ENCODE measurements at places on chromosomes 13 and 19.

GRCh38 chr19:2235381-2236063, 607 bp downstream of the PLEKHJ1 start:
- DNase-seq, result no peak

DNA sequence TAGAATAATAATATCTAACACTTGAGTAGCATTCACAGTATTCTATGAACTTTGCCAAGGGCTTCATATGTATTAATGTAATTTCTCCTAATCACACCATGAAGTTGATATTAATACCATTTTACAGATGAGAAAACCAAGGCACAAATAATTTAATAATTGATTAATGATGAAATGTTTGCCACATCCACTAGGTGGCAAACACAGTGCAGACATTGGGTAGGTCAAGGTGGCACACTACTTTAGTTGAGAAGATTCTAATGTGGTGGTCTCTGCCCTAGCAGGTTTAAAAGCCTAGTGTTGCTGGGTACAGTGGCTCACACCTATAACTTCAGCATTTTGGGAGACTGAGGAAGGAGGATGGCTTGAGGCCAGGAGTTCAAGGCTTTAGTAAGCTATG, 412.4 kb downstream of the SUCLA2 start:
- no peak for DNase-seq

DNA sequence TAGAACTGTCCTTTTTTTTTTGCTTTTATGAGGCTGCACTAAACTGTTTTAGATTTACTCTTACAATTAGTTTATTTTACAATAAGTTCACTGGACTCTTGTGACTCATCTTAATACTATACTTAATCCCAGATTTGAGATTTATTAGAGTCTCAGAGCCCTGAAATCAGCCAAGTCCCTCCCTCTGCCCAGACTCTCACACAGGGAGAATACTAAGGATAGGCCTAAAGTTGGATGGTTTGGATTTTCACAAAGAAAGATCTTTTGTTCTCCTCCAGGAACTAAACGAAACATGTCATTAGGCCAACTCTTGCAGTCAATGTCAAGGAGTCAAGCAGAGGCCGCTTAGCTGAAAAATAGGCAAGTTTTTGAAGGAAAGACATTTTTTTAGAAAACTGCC, 42.7 kb upstream of the MIR17HG start:
- DNase-seq, result no peak

DNA sequence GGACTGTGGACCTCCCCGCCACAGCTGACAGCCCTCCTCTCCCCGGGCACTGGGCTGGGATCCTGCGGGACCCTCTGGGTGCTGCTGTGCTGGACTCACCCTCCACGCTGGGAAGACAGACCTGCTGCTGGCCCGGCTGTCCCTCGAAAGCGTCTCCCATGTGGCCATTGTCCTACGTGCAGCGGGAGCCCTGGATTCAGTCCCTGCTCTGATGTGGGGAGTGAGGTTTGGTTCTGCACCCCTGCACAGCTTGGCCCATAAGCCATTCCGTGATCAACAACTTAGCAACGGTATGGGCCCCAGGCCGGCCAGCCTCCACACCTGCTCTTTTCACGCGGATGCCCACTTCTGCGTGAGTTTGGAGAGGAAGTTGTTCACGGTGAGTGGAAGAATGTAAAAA, 195.2 kb downstream of the TEX29 start:
- no peak for DNase-seq

- no peak for DNase-seq
Observed at GRCh38 chr13:74682746-74683145, 548.5 kb upstream of the KLF12 start.

- peak; percentile 9 for DNase-seq
Observed at GRCh38 chr19:50449236-50449899, 16.7 kb downstream of the MYBPC2 start.

- DNase-seq, result no peak
Observed at GRCh38 chr13:30222254-30222653, 85.1 kb downstream of the KATNAL1 start.

Data from CD4-positive, alpha-beta T cell (primary cell).